ENCODE measurements at places on chromosomes 1 and 21. TPM values are rescaled to one million over a fixed set of nuclear protein-coding genes. Genes with fewer than 3 reads are reported as not detected.
A peak's percentile ranks its signal among the peaks of the same experiment; 100 is the strongest.

The IL20 gene
- total RNA-seq, result 0.20 TPM

The KRTAP12-3 gene
- total RNA-seq, result not detected

The LYPD8 gene
- not detected for total RNA-seq

The WDR26 gene
- total RNA-seq, result 44.6 TPM

The ASCL5 gene
- total RNA-seq, result not detected

The NBPF10 gene
- 0.89 TPM for total RNA-seq

The CD1C gene
- total RNA-seq, result 0.44 TPM

The DHCR24 gene
- total RNA-seq, result 20.4 TPM

The CLCA4 gene
- total RNA-seq, result not detected

The ACTA1 gene
- total RNA-seq, result 3,527 TPM

The SLC39A1 gene
- 56.7 TPM for total RNA-seq

GRCh38 chr1:172938681-172939080 lies 112.1 kb downstream of the TNFSF18 start:
- no peak for DNase-seq

DNA sequence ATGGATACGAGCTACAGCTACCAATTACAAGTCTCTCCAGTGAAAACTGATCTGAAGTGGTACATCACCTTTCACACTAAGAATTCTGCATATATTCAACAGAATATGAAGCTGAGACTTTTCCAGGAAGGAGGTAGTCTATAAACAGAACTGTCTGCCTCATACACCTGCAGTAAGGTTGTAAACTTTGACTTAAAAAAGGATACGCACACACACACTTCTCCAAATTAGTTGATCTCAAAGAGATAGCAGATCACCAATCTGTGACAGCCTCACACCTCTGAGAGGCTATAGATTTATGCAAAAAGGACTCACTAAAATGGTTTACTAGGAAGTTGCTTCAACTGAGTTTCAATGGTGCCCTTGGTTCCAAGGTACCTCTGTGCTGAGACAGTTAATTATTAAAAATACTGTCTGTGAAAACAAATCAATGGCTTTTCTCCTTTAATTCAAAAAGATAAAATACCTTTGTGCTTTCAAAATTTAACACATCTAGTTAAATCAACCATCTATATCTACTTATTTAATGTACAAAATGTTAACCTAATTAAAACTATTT lies 17.9 kb downstream of the ELK4 start:
- no peak for DNase-seq

DNA sequence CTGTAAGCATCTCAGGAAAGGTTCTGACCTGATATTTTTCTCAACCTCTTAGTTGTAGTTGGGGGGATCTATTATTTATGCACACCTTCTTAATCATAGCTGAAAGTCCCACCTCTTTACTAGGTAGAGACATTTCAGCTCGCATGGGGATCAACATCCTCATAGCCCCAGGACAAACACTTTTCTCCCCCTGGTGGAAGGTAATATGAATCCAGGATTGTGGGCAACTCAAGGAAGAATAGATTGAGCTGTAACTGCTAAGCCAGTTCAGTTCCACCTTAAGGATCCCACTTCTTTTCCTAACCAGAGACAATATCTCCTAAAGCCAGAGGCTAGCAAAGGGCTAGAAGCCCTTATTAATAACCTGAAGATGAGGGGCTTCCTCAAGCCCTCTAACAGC lies 25.4 kb upstream of the SMYD3 start:
- peak; percentile 5 for DNase-seq

GRCh38 chr1:47644212-47644573 lies 206.3 kb downstream of the FOXD2 start:
- no peak for DNase-seq

DNA sequence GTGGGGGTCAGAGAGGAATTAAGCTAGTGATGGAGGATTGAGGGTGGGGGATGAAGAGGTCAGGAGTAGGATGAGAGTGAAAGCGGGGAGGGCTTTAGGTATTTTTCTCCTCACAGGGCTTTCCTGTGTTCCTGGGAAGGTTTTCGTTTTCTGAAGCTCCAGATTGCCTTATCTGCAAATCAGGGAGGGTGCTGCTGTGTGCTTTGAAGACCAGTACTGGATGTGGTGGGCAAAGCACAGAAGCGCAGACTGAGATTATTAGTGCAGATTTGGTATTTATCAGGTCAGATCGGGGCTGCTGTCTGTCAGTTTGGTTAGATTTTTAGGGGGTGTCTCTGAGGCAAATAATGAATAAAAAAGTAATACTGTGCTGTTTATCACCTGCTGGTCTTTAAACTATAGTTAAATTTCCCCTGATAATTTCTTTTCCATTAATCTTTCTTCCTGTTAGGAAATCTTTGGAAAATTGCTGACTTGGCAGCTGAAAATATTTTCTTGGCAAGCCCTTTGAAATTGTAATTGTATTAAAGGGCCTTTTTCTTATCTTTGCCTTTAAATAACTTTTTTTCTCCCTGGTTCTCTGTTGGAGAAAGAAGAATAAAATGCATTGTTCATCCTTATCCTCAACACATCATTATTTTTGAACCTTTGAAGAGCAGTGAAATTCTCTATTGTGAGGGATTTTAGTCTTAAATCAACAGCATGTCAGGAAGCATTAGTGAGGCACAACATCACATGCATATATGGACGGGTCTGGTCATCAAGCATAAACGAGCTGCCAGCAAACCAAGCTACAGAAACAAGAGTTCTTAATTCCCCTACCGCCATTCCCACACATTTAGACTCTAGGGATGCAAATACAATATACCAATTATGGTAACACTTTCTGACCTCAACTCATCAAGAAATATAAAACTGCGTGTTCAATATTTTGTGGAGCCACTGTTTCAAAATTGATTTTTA lies 139.6 kb downstream of the S1PR1 start:
- no peak for DNase-seq

GRCh38 chr21:38228115-38228514 lies 28.7 kb upstream of the KCNJ15 start:
- no peak for DNase-seq

DNA sequence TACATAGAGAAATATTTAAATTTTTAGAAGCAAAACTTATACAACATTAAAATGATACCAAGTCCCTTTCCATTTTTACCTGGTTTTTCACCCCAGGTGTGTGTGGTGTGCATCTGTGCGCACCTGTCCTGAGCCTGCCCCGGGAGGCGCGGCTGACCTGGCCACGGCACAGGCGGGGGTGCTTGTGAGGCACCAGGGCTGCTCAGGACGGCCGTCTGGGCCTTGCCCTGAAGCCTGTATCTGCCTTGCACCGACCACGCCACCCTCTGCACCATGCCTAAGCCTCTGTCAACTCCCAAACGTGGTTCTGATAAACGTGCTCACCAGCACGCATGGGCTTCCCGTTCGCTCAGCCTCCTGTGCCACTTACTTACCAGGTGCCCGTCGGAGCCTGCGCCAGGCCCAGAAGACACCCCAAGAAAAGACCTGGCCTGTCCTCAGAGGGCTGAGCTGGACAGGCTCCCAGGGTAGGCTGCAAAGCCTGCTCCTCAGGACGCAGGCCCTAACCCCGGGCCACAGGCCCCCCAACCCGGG lies 20.9 kb downstream of the PANK4 start:
- DNase-seq, result no peak

DNA sequence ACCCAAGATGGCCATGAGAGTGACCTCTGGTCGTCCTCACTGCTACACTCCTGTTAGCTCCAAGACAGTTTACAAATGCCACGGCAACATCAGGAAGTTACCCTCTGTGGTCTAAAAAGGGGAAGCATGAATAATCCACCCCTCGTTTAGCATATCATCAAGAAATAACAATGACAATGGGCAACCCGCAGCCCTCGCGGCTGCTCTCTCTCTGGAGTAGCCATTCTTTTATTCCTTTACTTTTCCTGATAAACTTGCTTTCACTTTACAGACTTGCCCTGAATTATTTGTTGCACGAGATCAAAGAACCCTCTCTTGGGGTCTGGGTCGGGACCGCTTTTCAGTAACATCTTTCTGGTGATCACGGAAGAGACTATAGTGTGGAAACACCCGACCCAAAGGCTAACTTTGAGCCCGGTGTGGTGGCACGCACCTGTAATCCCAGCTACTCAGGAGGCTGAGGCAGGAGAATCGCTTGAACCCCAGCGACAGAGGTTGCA lies 19.8 kb upstream of the COX20 start:
- DNase-seq, result no peak

DNA sequence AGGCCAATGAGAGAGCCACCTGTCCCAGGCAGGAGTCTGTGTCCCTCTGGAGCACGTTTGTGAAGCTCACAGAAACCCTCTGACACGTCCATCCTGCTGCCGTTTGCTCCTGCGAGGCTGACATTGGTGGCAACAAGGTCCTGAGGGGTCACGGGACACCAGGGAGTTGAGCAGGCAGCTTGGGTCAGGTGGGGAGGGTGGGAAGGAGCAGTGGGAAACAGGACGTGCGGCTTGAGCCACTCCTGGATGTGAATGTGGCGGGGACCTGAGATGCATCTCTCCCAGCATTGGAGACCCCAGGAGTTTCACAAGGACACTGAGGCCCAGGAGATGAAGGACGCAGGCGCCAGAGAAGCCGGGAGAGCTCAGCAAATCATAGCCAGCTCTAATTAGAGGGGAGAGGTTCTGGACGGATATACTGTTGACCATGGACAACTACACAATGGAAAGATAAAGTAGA lies 149.0 kb downstream of the PEX14 start:
- no peak for DNase-seq

DNA sequence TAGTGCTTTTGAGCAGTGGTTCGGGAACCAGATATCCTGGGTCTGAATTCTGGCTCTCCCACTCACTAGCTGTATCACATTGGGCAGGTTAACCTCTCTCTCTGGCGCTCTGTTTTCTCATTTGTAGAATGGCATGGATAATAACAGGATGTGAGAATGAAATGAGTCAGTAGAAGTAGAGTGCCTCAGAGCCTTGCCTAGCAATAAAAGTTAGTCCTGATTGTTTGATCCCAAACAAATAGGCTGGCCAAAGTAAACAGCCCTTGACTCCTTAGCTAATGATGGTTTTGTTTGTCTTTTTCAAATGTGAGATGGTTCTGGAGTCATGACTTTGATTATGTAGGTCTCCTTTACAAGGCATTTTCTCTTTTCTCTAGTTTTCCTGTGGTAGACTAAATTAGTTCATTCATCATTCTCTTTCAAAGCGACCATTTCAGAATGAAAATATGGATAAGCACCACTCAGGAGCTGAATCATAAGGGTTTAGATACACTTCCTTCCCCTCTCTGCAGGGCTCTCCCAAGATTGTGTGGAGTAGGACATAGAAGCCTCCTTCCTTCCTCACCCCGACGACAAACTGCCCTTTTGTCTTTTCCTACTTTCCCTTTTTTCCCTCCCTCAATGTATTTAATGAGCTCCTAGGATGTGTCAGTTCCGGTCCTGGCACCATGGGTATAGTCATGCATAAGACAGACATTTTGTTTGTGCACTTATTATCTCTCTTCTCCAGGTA lies 23.1 kb downstream of the KIAA0040 start:
- DNase-seq, result no peak

GRCh38 chr1:151710187-151710840 lies 6.3 kb downstream of the CELF3 start:
- no peak for DNase-seq

- DNase-seq, result no peak
Observed at GRCh38 chr1:80607064-80607463, 1193.7 kb upstream of the ADGRL2 start.

- no peak for DNase-seq
Observed at GRCh38 chr1:155598842-155599331, 11.1 kb upstream of the MSTO1 start.

GRCh38 chr1:58994664-58995063 lies 210.8 kb upstream of the JUN start:
- DNase-seq, result no peak

GRCh38 chr1:44292651-44293050 lies 62.4 kb downstream of the ERI3 start:
- no peak for DNase-seq

DNA sequence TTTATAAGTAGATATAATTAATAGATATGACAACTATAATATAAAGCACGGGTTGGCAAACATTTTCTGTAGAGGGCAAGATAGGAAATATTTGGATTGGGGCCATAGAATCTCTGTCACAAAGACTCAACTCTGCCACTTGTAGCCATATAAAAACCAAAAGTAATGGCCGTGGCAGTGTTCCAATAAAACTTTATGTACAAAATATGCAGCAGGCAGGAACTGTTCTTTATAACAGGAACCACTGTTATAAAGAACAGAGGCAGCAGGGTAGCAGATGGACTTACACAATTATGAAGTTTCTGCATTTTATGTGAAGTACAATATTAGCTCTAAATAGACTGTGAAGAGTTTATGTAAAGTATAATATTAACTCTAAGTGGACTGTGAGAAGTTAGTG lies 16.9 kb upstream of the QSOX1 start:
- DNase-seq, result no peak

GRCh38 chr1:60994828-60995492 lies 87.4 kb upstream of the NFIA start:
- DNase-seq, result no peak

- DNase-seq, result no peak
Observed at GRCh38 chr1:17472814-17473213, 33.3 kb upstream of the RCC2 start.

GRCh38 chr1:68454534-68454933 lies 4.8 kb upstream of the RPE65 start:
- DNase-seq, result no peak

DNA sequence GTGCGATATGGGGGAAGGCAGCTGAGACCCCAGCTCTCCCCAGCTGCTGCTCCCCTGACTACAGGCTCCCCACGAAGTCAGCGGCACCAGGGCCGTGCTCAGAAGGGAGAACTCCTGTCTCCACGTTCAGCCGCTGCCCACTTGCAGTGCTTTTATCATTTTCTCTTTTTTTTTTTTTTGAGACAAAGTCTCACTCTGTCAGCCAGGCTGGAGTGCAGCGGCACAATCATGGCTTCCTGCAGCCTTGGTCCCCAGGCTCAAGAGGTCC lies 933 bp upstream of the FTCD start:
- no peak for DNase-seq

DNA sequence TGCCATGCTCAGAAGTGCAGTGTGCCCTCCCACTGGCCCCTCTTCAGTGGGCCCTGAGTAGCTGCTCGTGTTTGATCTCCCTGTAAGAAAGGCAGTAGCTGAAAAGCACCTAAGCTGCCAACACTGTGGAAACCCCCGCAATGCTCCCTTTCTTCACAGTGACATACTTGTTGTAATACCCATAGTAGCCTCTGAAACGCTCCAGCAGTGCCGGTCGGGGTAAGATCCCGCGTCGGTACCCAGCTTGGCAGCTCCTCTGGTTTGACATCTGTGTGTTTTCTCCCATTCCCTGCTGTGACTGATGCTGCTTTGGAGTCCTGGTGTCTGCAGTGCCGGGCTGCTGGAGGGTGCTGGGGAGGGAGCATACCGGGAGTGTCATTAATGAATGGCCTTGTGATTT lies 3.6 kb downstream of the CHAF1B start:
- no peak for DNase-seq

- DNase-seq, result no peak
Observed at GRCh38 chr21:28971171-28971570, 21.5 kb downstream of the LTN1 start.

- no peak for DNase-seq
Observed at GRCh38 chr1:231750296-231750695, 123.7 kb downstream of the DISC1 start.

DNA sequence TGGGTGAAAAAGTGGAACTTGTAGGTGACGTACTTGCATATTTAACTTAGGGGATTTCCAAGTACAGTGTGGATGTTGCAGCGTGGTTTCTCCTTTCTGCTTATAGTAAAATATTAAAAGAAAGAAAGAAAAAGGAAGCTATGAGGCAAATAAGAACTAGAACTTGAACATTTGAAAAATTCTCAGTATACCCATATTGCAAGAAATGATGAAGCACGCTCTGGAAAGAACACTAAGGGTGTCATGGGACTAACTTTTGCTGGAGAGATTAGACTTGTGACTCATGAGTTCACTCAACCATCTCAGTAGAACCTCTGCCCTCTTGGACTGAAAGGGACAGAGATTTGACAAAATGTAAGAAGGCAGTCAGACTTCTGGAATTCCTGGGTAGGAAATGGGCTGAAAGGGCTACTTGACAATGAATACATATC lies 704.5 kb upstream of the ADGRL4 start:
- DNase-seq, result no peak

Measured in right atrium auricular region (tissue), 2 donors.